ENCODE measurements at places on chromosomes 2 and 18.

GRCh38 chr18:62759704-62760402 is 44.5 kb downstream of the PHLPP1 start:
- no peak for DNase-seq

DNA sequence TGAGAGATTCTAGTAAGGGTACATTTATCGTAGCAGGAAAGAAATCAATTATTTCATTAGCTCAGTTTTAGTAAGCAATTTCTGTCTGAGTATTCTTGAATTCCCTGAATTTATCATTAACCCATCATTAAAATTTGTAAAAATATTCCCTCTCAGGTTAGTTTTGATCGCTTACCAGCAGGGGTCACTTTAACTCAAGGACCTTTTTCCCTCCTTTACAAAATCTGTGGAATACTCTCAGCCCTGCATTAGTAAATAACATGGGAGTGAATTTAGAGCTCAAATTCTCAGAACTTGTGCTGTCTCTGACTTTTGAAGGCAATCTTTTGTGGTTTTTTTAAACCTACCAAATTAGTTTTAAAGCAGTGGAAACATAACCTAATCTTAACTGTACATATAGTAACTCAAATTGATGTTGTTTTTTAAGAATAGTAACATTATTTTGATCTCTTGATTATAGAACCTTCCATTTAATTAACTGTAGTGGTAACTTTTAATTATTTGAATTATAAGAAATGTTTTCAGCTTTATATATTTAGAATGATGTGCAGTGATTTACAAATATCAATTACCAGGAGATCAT is 97.2 kb downstream of the AGPS start:
- DNase-seq, result no peak

DNA sequence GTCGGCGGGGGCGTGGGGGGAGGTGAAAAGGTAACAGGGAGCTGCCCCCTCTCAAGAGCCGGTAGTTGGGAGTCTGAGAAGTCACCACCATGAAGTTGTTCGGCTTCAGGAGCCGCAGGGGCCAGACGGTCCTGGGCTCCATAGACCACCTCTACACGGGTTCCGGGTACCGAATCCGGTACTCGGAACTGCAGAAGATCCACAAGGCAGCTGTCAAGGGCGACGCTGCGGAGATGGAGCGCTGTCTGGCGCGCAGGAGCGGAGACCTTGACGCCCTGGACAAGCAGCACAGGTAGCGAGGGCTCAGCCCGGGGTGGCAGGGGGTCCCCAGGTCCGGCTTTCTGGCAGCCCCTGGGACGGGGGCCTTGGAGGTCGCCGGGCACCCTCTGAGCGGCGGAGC is 47.1 kb upstream of the ZNF519 start:
- DNase-seq, result no peak

DNA sequence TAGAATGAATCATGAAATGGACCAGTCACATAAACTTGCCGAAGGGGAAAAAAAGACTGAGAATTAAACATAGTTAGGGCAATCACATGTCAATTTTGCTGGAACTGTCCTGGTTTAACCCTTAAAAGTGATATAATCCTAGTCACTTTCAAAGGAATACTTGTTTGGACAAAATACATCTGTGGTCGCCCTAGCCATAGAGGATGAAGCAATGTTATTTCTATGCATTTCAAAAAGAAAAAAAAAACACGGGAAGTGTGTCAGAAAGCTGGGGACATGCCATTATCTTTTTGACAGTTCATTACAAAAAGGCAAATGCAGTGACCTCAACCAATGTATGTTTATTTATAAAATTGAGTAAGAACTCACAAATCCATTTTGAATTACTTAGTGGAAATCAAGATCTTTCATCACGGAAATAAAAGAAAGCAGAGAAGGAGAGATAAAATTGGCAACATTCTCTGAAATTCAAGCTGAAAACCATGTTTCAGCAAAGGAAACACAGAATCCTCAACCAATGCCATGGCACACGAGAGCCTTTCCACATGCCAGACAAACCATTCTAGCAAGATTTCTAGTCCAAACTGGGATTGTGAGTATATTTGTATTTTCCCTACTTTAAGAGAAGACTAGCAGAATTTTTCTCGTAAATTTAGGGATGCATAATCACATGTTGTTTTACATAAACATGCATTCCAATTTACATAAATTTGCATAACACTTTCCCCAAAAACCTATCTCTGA is 854.3 kb upstream of the ACVR2A start:
- no peak for DNase-seq

- no peak for DNase-seq
These were observed 94.7 kb downstream of the BIN1 start for GRCh38 chr2:127012215-127012614.
